ENCODE measurements at places on chromosomes 16 and 17.
A peak's percentile ranks its signal among the peaks of the same experiment; 100 is the strongest.

DNA sequence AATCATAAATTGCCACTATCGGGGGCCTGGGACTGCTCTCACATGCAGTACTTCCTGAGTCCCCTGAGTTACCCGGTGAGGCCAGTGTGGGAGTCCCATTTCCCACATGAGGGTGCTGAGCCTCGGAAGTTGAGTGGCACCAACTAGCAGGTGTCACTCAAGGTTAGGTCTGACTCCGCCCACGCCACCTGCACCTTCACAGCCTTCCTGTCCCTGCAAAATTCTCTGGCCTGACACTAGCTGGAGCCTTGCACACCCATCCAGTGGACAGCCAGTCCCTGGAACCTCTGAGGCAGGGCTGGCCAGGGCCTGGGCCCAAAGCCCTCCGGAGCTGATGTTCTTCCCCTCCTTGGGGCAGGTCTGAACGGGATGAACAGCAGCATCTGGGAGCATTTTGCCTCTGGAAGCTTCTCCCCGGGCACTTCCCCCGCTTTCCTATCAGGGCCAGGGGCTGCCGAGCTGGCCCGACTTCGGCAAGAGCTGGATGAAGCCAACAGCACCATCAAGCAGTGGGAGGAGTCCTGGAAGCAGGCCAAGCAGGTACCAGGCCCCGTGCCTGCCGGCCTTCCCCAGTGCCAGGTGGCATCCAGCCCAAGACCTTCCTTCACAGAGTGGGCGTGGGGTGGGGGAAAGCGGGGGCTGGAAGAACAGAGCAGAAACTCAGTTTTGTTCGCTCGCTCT lies 21.9 kb downstream of the UNC13D start:
- no peak for DNase-seq

DNA sequence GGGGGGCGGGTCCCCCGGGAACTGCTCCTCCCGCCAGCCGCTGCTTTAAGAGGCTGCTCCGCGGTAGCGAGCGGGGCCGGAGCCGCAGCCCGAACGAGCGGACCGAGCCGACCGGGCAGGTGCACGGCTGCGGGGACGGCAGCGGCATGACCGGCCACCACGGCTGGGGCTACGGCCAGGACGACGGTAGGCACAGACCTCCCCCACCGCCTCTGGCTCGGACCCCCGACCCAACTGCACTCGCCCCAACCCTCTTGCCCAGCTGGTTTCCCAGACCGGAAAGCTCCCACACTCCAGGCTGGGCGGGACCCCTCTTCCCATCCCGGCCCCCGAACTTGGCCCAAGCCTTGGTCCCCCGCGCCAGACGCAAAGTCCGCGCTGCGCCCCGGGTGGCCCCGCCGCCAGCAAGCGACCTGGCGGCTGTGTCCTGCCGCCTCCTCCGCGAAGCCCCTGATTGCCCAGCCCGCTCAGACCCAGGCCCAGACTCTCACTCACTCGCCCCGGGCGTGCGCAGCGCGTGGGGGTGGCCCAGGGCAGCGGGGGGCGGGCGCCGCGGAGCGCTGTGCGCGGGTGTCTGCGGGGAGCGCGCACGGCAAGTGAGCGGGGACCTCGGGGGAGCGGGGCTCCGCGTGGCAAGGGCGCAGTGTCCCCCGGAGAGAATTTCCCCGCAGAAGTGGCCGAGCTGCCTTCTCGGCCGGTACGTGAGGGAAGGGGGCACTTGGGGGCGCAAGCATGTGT lies at the start of gene CA7:
Gene CA7 (plus strand): TSS at position 73 of the 738 bp plus-strand sequence. CDS start 74 bp downstream, at position 147.
- DNase-seq, result no peak

DNA sequence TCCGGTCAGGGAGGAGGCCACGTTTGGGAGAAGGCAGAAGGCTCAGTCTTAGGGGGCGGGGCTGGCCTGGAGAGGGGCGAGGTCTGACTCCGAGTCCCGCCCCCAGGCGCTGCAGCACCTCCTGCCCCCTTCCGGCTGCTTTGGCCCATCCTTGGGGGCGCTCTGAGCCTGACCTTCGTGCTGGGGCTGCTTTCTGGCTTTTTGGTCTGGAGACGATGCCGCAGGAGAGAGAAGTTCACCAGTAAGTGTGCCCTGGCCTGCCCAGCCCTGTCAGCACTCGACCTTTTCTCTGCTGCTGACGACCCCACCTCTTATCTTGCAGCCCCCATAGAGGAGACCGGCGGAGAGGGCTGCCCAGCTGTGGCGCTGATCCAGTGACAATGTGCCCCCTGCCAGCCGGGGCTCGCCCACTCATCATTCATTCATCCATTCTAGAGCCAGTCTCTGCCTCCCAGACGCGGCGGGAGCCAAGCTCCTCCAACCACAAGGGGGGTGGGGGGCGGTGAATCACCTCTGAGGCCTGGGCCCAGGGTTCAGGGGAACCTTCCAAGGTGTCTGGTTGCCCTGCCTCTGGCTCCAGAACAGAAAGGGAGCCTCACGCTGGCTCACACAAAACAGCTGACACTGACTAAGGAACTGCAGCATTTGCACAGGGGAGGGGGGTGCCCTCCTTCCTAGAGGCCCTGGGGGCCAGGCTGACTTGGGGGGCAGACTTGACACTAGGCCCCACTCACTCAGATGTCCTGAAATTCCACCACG lies 1.5 kb downstream of the TNFRSF12A start:
- peak; percentile 72 for DNase-seq

- no peak for DNase-seq
Observed at GRCh38 chr17:21296097-21297025, 11.8 kb downstream of the MAP2K3 start.
